ENCODE measurements at places on chromosomes 13 and 19.

GRCh38 chr19:13765395-13766094 is 1.2 kb downstream of the MRI1 start:
- DNase-seq, result no peak

DNA sequence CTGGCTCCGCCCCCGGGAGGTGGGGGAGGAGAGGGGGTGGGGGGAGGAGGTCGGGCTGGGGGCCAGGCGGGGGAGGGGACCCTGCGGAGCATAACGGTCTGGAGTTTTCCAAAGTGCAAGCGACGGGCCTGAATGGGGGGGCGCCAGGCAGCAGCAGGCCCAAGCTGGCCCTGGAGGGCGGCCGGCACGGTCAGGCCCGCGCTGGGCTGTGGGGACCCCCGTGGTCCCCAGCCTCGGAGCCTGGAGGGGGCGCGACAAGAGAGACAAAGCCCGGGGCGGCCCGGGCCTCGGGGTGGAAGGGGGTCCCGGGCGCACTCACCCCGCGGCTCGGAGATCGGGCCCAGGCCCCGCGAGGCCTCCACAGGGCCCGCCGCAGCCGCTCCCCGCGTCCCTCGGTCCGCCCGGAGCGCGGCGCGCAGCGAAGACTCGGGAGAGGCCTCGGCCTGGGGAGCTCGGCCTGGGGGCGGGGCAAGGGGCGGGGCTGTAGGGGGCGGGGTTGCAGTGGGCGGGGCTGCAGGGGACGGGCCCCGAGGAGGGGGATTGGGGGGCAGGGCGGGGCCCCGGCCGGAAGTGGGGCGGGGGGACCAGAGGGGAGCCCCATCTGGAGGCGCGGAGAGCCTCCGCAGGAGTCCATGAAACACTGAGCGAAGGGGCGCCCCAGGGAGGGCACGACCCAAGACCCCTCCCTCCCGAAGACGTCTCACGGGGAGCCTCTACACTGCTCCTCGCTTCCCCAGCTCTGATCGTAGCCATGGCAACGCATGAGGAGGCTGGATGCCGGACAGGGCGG is 47.6 kb downstream of the PTPRS start:
- peak; percentile 30 for DNase-seq

DNA sequence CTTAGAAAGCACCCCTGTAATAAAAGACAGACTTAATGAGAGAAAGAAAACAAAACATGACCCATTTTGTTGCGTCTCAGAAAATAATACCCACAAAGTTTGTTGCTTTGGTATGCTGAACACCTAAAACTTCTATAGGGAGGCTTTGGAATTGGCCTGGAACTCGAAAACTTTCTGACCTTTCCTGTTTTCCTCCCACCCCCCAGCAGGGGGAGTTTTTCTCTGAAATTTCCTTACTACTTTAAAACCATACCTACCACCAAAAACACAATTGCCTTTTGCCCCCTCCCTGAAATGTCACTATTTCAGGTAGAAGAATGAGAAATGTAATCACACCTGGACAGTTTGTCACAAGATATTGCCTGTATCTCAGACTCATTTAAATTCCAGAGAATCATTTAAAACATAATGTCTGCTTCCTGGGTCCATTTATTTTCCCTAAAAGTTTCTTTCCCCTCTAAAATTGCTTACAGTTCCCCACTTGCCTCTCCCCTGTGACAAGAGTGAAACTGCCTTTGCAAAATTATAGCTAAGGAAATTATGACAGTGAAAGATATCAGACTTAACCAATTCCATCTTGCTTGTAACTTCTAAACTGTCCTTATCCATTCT is 2700.2 kb downstream of the PCDH9 start:
- peak; percentile 2 for DNase-seq

DNA sequence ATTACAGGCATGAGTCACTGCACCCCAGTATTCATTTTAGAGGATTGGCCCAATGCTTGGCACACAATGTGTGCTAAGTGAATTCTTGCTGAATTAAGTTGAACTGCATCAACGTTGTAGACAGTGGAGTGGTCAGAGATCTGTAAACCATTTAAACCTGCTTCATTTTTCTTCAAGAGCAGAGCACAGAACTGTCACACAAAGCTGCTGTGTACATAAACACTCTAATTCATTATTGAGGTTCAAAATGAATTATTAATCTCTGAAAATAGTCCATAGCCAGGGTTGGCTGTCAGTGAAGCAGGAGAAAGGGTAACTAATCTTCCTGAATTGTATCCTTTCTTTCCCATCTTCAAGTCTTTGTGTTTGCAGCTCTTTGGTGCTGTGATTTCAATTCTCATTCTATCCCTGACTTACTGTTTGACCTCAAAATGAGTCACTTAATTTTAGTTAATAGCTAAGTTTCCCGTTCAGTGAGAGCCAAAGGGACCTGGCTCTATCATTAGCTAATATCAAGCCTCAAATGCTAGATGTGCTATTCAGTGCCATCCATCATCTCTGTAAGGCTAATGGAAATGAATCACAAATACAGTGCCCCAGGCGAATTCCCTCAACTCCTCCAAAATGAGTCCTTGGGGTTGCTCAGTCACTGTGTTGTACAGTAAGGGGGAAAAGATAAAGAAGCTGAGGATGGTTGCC is 77.0 kb upstream of the TSC22D1 start:
- no peak for DNase-seq

GRCh38 chr19:43660971-43661360 is 9.0 kb downstream of the PLAUR start:
- no peak for DNase-seq

GRCh38 chr13:49086722-49087121 is 111.0 kb downstream of the FNDC3A start:
- DNase-seq, result no peak

GRCh38 chr19:5253406-5254110 is 87.1 kb downstream of the PTPRS start:
- no peak for DNase-seq

- no peak for DNase-seq
Measured at GRCh38 chr19:33840382-33840781, 43.7 kb downstream of the KCTD15 start.

GRCh38 chr13:19345158-19345557 is 163.5 kb upstream of the TUBA3C start:
- DNase-seq, result no peak

- no peak for DNase-seq
Measured at GRCh38 chr13:98599502-98600328, 22.8 kb upstream of the STK24 start.

DNA sequence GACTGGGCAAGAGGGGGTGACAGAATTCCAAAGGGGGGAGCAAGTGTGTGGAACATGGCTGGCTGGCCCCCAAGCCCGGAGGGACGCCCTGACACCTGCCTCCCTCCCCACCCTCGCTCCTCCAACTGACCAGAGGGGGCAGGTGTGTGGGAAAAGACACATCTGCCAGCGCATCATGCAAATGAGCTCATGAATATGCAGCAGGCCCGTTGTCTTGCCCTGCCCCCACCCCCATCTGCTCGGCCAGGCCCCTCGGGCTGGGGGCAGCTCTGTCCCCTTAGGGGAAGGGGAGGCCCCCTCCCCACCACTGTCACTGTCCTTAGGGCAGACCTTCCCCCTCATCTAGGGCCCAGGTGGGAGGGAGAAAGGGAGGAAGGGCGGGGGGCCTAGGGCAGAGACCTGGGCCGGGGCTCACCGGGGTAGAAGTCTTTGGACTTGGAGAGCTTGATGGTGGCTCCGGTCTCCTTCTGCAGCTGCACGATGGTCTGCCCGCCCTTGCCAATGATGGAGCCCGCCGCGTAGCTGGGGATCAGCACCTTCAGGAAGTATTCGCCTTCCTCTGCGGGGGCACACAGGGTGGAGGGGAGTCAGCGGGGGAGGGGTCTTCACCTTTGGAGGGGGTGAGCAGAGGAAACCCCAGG is 12.9 kb downstream of the NOVA2 start:
- no peak for DNase-seq

DNA sequence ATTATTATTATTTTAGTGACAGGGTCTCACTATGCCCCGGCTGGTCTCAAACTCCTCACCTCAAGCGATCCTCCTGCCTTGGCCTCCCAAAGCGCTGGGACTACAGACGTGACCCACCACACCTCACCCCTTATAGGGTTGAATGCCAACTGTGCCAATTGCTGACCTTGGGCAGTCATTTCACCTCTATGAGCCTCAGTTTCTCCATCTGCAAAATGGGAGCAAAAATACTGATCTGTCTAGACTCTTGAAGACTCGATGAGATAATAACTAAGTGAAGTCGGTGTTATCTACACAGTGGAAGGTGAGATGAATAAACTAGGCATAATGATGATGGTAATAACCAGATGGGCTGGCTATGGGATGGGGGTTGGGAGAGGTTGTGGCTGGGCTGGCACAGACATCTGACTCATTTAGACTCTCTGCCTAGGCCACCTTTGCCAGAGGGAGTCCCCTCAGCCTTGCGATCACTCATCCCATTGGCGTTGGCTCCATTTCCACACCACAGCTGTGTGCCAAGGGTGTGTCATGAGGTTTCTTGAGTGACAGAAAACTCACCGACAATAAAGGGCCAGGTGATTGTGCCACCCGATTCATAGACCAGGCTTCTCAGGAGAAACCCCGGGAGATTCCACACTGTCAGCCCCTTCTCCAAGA is at the start of gene CASP14:
CASP14 (plus strand) TSS at position 596 of the 657 bp plus-strand sequence. CDS start 2,772 bp downstream, outside the sequence.
- DNase-seq, result no peak

DNA sequence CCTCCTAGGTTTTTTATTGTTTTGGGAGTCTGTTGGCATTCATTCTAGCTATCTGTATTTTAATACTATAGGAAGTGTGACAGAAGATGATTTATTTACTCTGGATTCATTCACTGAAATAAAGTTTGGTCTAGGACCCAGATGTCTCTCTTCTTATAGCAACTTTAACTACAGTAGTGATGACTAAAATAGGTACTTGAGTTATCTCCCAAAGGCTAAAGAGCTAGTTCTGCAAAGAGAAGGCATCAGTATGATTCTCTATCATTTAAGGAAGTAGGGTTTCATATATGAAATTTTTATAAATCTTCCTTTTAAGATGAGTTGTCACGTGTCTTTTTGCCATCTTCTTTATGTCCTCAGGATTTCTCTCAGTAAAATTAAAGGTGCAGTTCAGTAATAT is 507.4 kb downstream of the KCTD12 start:
- no peak for DNase-seq

DNA sequence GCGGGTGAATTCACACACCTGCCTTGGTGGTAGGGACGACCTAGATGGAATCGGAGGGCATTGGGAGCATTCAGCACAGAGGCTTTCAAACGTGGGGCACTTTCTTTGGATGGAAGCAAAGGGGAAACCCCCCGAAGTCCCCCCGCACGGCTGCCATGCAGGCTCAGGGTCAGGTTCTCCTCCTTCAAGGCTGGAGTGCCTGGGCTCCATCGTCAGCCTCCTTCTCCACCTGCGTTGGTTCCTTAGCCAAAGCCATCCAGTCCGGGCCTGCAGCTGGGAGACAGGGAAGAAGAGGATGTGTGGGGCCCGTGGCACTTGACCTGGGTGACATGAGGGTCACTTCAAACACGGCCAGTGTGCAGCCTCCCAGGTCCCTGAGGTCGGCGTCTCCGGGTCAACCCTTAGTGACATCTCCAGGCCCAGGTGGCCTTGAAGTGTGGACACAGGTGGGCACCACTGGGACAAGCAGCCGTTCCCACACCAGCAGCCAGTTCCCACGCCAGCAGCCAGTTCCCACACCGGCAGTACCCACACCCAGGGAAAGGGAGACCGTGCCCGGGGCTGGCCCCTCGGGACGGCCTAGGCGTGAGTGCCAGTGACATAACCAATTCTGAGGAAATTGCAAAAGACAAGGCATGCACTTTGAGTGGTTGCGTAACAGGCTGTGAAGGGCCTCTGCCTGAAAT is 116.0 kb downstream of the SOX1 start:
- no peak for DNase-seq
